ENCODE measurements at places on chromosomes 1 and 21.

DNA sequence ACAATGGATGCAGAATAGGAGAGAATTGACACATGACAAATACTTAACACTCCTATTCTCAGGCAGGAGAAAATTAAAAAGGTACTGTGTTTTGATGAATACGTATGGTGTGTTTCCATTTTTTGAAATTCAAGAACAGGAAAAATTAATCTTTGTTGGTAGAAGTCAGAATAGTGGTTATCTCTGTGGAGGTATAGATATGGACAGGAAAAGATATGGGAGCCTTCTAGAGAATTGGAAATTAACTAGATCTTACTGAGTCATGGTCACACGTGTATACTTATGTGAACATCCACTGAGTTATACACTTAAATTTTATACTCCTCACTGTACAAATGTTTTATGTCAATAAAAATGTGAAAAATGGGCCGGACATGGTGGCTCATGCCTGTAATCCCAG, 9.9 kb upstream of the TUT4 start:
- DNase-seq, result no peak

DNA sequence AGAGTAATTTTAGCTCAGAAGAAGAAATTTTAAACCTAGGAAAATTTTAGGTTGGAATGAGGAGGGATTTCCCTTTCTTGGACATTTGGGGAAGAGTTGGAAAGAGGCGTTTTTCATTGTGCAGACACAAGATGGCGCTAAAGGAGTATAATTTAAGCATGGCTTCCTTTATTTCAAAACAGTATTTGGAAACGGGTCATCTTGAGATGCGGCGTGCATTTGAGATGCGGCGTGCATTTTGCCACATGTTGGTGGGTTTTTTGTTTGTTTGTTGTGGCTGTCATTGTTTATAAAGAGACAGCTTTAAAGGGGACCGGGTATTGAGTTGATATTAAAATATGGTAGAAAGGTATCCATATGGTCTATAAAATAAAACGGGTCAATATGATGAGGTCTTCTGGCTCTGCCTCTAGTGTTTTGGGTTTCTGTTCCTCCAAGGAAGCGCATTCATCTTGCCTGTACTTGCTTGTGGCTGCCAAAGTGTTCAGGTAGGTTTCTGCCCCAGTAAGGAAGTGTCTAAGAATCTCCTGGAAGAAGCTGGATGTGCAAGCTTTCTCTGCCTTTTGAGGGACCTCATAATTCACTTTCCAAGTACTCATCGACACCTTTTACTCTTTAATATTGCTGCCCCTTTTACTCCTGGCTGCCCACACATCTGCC, 210.3 kb downstream of the SLC35F3 start:
- DNase-seq, result peak; percentile 49

DNA sequence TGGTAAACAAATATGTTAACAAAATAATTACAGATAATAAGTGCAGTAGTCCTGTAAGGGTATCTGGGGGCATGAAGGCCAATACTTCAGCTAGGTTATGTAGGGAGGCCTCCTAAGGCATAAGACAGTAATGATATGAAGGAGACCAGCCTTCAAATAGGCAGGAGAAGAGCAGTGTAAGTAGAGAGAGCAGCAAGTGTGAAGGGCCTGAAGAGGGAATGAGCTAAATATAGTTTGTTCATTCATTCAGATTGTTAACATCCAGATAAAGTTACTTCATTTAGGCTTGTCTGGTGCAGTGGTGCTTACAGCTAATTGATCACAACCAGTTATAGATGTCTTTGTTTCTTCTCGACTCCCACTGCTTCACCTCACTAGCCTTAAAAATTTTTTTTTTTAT, 71.1 kb downstream of the EPB41 start:
- no peak for DNase-seq

DNA sequence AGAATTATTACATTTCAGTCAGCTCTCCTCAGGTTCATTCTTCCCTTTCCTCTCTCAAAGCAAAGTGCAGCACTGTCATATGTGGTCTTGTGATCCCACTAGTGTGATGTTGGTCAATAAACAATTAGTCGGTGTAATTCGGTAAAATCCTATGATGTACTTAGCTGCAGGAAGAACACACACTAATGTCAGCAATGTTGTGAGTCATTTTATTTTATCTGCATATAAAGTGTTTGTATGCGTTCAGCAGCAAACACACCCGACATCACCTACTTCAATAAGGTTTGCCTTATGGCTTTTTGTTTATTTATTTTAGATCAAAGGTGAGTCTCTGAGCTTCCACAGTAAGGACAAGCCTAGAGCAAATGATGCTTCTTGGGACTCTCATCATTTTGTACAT, 47.8 kb downstream of the PTPN14 start:
- no peak for DNase-seq

- no peak for DNase-seq
Measured at GRCh38 chr1:99216956-99217355, 47.3 kb upstream of the PLPPR4 start.

GRCh38 chr1:223052931-223053330, 90.1 kb downstream of the TLR5 start:
- peak; percentile 42 for DNase-seq

- DNase-seq, result peak; percentile 61
Measured at GRCh38 chr1:156476501-156477298, 23.9 kb downstream of the MEF2D start.

DNA sequence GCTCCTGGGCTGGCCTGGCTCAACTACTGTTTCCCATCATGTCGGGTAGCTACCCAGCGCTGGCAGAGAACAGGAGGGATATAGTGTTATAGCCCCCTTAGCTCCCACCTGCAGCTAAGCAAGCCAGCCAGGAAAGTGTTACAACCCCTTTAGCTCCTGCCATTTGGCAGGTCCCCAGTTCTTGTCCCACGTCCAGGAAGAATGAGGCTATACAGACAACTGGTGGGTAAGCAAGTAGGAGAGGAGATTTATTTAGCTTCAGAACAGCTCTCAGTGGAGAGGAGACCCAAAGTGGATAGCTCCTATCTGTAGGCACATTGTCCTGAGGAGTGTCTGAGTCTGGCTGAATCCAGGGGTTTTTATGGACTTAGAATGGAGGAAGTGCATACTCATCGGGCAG, 741.1 kb upstream of the B3GALT2 start:
- DNase-seq, result no peak

DNA sequence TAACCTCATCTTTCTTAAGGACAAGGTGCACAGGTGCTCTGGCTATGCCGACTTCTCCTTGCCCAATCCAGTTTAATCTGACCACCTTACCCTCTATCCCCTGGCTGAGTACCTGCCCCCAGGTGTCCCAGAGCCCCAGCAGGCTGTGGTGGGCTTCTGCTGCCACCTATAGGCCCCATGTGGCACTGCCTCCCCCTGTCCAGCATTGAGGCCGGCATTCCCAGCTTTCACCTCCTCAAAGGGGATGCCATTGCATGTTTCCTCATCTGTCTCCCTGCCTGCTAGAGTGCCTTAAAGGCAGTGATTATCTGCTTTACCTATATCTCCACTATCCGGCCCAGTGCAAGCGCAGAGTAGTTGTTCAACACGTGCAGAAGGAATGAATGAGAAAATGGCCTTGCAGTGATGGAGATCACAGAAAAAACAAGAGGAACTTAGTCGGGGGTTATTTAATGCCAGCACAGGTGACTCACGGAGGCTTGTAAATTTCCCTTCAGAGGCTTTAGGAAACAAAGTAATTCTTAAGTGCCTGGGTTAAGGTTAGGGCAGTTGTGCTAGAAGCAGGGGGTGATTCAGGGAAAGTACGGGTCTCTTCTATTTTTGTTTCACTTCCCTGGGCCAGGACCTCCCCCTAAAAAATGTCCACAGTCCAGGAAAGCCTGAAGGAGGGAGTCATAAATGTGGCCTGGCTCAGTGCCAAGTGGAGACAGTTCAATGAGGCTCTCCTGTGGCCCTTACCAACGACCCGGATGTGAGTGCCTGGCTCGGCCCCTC, 131.8 kb upstream of the NGF start:
- peak; percentile 66 for DNase-seq

DNA sequence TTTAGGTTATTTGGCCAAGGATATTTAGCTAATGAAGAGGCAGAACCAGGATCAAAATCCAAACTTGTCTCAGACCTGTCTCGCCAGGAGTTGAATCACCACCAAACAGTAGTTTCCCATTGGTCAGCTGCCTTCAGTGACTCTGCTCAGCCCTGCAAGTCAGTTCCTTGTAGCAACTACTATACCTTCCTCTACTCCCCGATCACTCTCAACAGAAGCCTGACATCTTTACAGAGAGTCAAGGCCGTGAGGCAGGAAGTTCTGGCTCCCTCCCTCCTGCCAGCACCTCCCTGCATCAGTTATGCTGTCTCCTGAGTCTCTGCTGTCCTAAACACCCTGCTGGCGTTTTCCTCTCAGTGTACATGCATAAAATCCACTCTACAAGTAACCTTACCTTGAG, 13.2 kb downstream of the PSMD4 start:
- DNase-seq, result no peak

DNA sequence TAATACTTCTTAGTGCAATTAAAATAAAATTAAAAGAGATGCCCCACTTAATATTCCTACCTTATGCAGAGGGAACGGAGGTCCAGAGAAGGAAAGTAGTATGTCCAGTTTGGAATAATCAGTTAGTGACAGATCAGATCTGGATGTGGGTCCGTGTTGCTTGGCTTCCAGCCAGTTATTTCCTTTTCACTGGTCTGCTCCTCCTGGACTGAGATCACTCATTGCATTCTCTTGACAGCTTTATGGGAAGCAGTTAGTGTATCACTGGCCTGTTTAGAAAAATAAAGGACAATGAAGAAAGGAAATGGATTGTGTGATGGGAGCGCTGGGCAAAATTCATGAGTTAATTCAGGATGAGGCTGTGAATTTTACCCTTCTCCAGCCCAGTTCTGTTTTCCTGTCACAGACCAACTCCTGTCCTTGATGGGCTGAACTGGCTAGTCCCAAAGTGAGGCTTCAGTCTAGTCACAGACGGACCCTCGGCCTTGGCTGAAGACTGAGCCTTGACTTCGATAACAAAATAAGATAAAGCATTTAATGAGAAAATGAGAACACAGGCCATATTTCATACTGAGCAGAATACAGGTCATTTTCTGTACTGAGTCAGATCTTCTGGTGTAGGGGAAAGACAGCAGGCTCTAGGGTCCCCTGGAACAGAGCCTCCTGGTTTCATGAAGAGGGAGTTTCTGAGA, 85.2 kb upstream of the TRABD2B start:
- no peak for DNase-seq

DNA sequence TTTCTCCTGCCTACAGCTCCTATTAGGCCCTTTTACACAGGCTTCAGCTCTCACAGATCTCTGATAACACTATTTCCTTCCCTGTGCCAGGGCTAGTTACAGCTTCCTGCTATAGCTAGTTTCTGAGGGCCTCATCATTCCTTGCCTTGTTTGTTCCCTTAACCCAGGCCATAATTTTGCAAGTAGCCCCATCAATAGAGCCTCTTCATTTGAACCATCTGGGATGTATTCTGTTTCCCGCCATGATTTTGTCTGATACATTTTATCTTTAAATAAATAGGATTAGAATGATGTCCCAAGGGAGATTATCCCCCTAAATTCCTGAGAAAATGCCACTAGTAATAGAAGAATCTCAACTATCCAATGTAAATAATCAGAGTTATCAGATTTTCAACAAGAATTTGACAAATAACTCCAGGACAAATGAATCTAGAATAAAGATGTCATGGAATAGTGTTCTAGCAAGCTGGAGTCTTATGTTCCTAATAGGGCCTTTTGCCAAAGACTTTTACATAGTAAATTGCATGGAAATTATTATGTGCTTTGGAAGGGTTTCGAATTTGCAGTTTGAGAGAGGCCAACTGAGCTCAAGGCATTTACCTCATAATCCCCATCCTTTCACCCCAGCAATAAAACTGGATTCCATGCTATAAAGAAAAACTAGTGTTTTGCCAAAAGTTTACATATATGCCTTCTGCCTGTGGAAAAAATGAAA, 16.1 kb downstream of the IFT25 start:
- DNase-seq, result no peak

DNA sequence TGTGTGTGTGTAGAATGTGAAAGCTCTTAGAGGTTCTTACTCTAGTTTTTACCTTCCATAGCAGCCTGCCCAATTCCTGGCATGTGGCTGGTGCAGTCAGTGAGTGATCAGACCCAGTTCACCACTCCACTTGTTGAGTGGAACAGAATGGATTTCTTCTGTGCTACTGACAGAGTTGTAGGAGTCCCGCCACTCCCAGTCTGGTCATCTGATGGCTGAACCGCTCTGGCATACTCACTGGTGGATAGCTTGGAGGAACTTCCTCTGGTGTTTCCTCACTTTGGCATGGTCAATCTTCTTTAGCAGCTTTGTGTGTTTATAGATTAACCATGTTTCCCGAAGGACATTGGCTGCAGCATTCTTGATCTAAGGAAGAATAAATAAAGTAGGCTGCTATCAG, 106.7 kb upstream of the ADAR start:
- peak; percentile 68 for DNase-seq

GRCh38 chr1:223827193-223827663, 18.5 kb downstream of the TP53BP2 start:
- DNase-seq, result no peak

- DNase-seq, result no peak
Measured at GRCh38 chr21:42925114-42925926, at the start of gene ERVH48-1. ERVH48-1 (minus strand) TSS chr21:42925630; CDS start chr21:42919006, 6,624 bp downstream.

- peak; percentile 4 for DNase-seq
Measured at GRCh38 chr1:192958871-192959270, 100.3 kb downstream of the UCHL5 start.

- peak; percentile 74 for DNase-seq
Measured at GRCh38 chr1:205983925-205984725, 19.1 kb downstream of the RAB7B start.

DNA sequence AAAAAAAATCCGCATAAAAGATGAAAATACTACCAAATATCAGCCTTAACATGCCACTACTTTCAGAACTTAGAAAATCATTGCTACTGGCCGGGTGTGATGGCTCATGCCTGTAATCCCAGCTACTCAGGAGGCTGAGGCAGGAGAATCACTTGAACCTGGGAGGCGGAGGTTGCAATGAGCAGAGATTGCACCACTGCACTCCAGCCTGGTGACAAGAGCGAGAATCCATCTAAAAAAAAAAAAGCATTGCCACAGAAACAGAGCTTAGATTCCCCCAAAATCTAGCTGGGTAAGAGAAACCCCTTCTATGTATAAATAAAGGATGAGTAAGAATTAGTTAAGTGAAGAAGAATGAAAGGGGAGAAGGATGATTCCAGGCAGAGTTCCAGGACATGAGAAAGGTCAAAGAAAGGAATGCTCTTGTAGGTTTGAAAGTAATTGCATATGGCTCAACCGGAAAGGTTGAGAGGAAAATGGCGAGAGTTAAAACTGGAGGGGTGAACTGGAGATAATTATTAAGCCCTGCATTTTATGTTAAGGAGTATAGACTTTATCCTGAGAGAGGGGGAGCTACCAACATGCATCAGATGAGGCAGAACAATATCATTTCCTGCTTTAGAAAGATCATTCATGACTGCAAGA, 19.7 kb upstream of the NRDC start:
- DNase-seq, result peak; percentile 79

GRCh38 chr1:36432616-36433015, 17.6 kb downstream of the OSCP1 start:
- no peak for DNase-seq
